Mammary epithelial cell (primary cell): ENCODE measurements at places on chromosomes 1 and 21.

GRCh38 chr1:221217029-221217428 lies 337.8 kb downstream of the HLX start:
- no peak for DNase-seq

- no peak for DNase-seq
Measured at GRCh38 chr1:25590096-25590824, 26.3 kb upstream of the MAN1C1 start.

DNA sequence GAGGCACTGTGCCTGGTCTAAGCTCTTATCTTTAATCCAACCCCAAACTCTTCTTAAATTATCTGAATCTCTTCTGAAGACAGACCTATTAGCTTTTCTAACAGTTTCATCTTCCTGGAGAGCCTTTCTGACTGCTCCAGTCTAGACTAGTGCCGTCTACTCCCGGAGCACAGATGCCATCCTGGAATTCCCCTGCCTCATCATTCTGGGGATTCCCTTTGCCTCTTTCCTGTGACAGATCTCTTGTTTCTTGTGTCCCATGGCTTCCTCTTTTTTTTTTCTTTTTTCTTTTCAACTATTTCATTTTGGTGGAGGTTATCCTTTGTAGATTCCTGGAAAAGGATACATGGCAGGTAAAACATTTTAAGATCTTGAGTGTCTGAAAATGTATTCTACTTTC lies 11.7 kb downstream of the SEMA4A start:
- peak; percentile 64 for DNase-seq

DNA sequence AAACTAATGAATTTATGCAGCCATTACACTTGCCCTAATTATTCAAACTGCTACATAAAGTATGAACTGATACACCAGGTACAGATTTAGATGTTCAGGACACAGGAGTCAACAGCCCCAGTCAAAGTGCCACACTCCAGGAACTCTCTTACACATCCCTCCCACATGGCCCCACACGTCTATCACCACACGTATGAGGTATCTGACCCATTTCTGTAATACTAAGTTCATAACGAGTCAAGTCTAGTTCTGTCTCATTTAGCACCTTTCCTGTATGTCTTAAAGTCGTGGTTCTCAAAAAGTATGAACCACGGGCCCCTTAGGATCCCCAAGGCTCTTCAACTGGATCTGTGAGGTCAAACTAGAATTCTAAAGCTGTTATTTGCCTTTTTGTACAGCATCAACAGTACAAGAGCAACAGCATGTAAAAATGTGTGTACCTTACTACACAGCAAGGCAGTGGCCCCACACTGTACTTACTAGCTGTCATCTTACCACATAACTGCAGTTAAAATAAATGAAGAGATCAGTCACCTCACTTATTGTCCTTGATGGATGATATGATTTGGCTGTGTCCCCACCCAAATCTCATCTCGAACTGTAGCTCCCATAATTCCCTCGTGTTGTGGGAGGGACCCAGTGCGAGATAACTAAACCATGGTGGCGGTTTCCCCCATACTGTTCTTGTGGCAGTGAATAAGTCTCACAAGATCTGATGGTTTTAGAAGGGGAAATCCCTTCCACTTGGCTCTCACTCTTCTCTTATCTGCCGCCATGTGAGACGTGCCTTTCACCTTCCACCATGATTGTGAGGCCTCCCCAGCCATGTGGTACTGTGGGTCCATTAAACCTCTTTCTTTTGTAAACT lies 42.6 kb downstream of the SIPA1L2 start:
- DNase-seq = no peak

DNA sequence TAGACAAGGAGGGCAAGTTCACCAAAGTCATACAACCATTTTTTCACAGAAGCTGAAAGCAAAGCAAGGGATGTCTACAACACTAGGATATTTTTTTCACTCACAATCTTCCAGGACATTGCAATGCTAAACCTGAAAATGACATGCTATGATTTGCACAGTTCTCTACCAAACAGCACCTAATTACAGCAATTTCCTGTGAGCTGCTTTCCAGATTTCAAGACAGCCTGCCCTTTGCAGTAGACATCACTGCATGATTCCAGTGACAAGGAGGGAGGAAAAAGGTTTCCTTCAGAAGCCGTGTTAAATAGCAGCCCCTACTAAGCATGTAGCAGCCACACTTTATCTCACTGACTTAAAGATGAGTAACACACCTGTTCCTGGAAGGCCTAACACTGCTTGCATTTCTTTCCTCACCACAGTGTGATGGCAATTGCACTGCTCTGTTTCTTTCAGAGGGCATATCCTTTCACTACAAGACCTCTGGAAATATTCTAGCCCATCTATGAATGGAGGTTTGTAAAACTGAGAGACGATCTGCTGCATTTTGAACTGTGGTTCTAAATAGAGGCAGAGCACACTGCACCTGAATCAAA lies 97.1 kb downstream of the DUSP10 start:
- DNase-seq = no peak

DNA sequence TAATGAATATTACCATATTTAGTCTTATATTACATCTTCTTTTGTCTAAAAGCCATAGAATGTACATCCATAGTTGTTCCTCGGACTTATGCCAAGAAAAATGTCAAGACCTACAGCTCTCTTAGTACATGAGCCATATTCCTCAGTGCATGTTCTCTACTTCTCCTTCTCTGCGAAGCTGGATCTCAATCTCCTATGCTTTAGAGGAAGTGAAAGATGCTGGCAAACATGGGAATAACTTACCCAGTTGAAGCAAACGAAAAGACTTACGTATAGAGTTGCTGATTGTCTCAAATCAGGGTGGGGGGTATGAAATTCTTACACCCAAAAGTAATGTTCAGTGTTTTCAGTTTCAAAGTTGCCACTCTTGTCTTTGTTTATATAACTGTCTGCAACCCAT lies 32.7 kb downstream of the OR13G1 start:
- no peak for DNase-seq
